ENCODE measurements at places on chromosomes 1 and 21.

- DNase-seq, result no peak
- H3K4me3 ChIP-seq, result no peak overlapping the region
- peaks cover 4% of the 10 kb centered on the region for H3K36me3 ChIP-seq
- H3K27me3 ChIP-seq, result no peaks in the 10 kb centered on the region
Observed at GRCh38 chr1:20829946-20830345, 42.8 kb upstream of the HP1BP3 start.

GRCh38 chr1:203629016-203629506 lies 2.4 kb downstream of the ATP2B4 start:
- peak overlapping the region; percentile 89 for H3K27ac ChIP-seq
- DNase-seq, result no peak
- no peaks in the 10 kb centered on the region for H3K27me3 ChIP-seq

GRCh38 chr21:26819740-26820324 lies 25.4 kb downstream of the ADAMTS1 start:
- no peaks in the 10 kb centered on the region for H3K27me3 ChIP-seq
- H3K36me3 ChIP-seq, result no peaks in the 10 kb centered on the region
- H3K4me1 ChIP-seq, result no peaks in the 10 kb centered on the region
- no peak overlapping the region for H3K27ac ChIP-seq

DNA sequence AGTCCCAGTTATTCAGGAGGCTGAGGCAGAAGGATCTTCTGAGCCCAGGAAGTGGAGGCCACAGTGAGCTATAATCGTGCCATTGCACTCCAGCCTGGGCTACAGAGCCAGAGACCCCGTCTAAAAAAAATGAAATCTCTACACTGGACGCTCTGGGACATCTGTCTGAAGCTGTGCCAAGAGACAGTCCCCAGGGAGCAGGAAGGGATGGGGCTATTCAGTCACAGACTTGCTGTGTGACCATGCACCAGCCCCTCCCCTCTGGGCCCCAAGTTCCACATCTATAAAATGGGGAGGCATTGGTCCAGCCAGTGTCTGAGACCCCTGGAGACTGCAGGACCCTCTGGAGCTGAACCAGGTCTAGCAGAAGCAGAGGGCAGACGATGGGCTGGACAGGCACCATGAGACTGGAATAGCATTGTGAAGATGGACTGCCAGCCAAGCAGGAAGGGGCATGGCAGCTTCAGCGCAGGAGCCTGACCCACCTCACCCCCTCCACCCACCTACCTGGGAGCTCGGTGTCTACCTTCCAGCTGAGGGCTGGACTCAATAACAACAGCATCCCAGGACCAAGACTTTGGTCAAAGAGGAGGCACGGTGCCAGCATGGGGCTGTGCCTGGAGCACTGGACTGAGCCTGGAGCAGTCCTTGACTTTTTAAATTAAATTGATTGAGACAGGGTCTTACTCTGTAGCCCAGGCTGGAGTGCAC lies 1.4 kb downstream of the TMEM54 start:
- DNase-seq, result no peak
- peaks cover 32% of the 10 kb centered on the region for H3K4me1 ChIP-seq
- no peak overlapping the region for H3K27ac ChIP-seq
- no peak overlapping the region for H3K4me3 ChIP-seq
- H3K36me3 ChIP-seq, result no peaks in the 10 kb centered on the region

GRCh38 chr1:54750596-54750995 lies 13.7 kb downstream of the PARS2 start:
- no peaks in the 10 kb centered on the region for H3K4me1 ChIP-seq
- DNase-seq, result no peak
- H3K36me3 ChIP-seq, result no peaks in the 10 kb centered on the region
- no peaks in the 10 kb centered on the region for H3K27me3 ChIP-seq
- H3K4me3 ChIP-seq, result no peak overlapping the region
- H3K27ac ChIP-seq, result no peak overlapping the region

DNA sequence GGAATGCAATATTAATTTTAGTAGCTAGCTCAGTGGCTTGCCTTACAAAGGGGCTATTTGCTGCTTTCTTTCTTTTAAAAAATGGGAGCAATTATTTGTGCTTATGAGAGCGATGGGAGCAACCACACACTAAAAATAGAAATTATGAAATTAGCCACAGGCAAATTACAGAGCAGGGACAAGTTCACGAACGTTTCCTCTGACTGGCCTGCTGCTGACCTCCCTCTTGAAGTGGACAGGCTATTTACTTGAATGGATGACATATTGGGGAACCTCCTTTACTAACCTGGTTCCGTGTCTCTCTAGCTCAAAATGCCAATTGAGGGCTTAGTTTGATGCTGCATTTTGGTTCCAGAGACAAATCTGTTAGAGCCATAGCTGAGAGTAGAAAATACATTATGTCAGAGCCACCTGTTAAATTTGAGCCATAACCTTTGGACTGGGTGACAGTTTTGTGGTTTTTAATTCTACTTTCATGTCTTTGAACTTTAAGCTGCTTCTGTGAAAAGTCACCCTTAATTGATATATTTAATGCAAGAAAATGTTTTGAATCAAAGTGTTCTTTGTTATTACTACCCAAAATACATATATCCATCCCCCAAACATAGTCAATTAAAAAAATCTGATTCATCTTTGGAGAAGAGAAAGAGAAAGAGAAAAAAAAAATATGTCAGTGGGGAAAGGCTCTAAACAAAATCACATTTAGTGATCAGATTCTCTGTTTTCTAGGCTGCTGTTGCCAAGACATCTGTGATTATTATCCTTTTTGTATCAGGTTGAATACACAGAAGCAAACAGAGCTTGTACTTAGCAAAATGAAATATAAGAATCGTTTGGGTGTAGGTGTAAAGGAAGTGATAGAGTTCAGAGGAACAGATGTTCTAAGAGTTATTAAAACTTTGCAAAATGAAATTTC lies 351.9 kb downstream of the ADGRL2 start:
- no peak for DNase-seq
- no peak overlapping the region for H3K4me3 ChIP-seq
- H3K4me1 ChIP-seq, result no peaks in the 10 kb centered on the region
- no peaks in the 10 kb centered on the region for H3K36me3 ChIP-seq

- peak overlapping the region; percentile 17 for H3K27ac ChIP-seq
- H3K36me3 ChIP-seq, result no peaks in the 10 kb centered on the region
- H3K27me3 ChIP-seq, result no peaks in the 10 kb centered on the region
Observed at GRCh38 chr1:21779613-21780521, 3.1 kb downstream of the USP48 start.

- H3K27ac ChIP-seq, result no peak within 1 kb of the TSS
- no peak for DNase-seq
- peaks cover 93% of the 10 kb centered on the region for H3K27me3 ChIP-seq
Observed at GRCh38 chr1:11691302-11691914, at the start of gene DRAXIN. Gene DRAXIN (plus strand): TSS chr1:11691710. CDS start chr1:11706259, 14,549 bp downstream.

DNA sequence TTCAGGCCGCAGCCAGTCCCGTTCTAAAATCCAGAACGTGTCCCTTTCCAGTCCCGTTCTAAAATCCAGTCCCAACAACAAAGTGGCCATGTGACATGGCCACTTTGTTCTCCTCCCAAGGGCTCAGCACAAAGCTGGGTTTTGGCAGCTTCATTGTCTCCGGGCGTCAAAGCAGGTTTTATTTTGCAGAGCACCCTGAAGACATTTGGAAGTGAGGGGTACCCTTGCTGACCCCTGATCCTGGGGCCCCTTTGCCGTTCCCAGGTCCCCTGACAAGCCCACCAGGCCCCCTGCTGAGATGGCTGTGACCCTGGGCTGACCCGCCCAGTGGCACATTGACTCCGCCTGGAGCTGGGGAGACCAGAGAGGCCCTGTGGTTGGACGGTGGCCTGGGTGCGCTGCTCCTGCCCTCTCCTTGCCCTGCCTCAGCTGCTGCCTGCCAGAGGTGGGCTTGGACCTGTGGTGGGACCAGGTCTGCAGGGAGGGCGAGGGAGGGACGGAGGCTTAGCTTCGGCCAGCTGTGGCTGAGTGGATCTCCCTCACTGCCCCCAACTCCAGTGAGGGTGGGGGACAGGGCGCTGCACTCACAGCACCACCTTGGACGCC lies 4.3 kb downstream of the PFKL start:
- no peak for DNase-seq
- H3K4me3 ChIP-seq, result no peak overlapping the region
- peaks cover 67% of the 10 kb centered on the region for H3K4me1 ChIP-seq

- no peaks in the 10 kb centered on the region for H3K36me3 ChIP-seq
- no peak overlapping the region for H3K4me3 ChIP-seq
- no peak for DNase-seq
Observed at GRCh38 chr1:157307491-157307890, 169.3 kb upstream of the ETV3 start.

GRCh38 chr1:209607795-209608178 lies 24.3 kb downstream of the CAMK1G start:
- H3K4me1 ChIP-seq, result peaks cover 3% of the 10 kb centered on the region
- H3K27ac ChIP-seq, result no peak overlapping the region
- DNase-seq, result no peak
- no peaks in the 10 kb centered on the region for H3K27me3 ChIP-seq
- no peak overlapping the region for H3K4me3 ChIP-seq

Measured in esophagus squamous epithelium (tissue), 5 donors.